SIG-M5 (cell line): ENCODE measurements at places on chromosomes 16 and 17.
A peak's percentile ranks its signal among the peaks of the same experiment; 100 is the strongest.

- no peak for DNase-seq
Measured at GRCh38 chr17:58079300-58080033, 3.8 kb upstream of the DYNLL2 start.

DNA sequence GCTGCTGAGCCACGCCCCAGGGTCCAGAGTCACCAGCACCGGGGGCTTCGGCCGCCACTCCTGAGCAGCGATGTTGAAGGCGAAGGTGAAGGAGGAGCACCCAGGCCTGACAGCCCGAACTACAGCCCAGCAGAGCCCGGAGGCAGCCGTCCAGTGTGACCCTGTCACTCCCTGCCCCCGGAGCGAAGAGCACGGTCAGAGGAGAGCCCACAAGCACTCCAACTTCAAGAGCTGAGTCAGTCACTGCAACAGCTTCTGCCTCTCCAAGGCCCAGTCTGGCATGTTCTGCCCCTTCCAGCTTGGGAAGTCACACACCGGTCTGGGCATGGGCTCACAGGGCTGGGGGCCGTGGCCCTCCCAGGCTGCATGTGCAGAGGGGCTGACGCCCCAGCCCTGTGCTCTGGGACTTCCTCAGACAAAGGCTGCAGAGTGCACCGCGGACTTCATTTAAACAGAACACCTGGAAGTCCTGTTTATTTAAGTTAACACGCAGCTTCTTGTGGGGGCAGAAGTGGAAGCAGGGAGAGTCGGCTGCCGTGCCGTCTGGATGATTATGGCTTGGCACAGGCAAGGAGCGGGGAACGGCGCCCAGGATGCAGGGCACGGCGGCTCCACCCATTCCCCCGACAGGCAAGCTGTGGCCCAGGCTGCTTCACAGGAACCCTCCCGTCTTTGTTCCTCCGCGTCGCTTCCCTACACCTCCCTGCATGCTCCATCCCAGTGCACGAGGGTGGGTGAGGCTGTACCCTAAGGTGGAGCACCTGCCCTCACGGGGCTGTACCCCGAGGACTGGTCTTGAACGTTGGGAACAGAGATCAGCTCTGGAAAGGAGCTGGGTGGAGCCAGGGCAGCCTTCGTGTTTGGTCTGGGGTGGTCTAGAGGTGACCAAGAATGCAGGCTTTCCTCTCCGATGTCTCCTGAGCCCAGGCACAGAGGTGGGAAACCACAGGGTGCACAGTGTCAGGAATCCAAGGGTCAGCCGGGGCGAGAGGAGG, 68.9 kb upstream of the METRNL start:
- no peak for DNase-seq

DNA sequence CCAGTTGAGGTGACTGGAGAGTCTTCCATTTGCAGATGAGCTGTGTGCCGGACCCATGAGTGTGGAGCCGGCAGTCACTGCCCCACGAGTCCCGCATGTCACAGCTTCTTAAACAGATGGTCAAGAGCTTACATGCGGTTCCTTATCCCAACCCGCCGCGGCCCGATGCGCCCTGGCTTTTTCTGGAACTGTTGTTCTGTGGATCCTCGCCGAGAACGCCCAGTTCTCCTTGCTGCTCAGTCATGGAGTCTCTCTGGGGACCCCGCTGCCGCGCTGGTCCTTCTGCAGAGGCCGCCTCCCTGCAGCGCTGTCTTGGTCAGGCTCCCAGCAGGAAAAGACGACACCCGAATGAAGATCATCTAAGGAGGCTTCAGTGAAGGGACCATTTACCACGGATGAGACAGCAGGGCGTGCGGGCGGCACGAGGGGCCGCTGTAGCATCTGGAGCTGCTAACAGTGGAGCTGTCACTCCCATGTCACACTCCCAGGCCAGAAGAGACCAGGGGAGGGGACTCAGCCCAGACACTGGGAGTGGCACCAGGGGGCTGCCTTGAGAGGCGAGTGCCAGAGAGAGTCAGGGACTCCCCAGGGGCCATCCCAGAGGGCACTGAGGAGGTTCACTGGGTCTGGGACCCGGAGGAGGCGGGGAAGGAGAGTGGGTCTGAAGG, 10.8 kb upstream of the LGALS3BP start:
- no peak for DNase-seq

DNA sequence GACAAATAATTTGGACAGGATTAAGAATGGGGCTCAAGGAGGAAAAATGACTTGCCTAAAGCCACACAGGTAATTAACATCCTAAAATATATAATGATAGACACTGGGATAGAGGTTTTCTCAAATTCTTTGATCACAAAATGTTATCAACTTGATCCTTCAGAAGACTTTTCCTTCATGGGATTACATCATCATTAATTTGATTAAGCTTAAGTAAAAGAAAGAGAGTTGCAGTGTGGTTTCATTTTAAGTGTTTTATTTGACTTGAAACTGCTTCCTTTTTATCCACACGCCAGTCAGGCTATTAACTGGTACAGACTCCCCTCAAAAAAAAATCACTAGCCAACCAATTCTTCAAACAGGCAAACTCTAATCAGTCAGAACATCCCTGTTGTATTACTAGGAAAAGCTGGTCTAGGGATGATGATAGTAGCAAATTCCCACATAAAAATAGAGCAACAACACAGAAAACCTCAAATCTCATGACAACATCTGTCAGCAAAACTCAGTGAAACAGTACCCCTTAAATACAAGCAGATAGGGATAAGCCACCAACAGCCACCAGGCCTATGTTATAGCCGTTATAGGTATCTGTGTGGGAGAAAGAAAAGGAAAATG, 32.5 kb downstream of the AKAP10 start:
- no peak for DNase-seq

DNA sequence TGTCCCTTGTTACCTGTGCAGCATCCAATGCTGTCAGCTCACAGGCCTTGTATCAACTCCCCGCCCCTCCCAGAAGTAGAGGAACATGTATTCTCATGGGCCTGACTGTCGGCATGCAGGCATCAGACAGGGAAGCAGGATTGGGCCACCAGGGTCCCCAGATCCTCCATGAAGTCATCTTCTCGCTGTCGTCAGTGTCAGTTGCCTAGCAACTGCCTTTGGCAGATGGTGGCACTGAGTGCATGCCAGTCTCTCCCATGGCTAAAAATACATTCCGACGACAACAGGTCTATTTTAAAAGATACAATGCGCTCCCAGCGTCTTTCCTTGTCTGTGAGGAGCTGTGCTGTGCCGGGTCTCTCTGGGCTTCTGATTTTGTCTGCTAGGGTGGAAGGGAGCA, 36.8 kb upstream of the CES5A start:
- DNase-seq: no peak

DNA sequence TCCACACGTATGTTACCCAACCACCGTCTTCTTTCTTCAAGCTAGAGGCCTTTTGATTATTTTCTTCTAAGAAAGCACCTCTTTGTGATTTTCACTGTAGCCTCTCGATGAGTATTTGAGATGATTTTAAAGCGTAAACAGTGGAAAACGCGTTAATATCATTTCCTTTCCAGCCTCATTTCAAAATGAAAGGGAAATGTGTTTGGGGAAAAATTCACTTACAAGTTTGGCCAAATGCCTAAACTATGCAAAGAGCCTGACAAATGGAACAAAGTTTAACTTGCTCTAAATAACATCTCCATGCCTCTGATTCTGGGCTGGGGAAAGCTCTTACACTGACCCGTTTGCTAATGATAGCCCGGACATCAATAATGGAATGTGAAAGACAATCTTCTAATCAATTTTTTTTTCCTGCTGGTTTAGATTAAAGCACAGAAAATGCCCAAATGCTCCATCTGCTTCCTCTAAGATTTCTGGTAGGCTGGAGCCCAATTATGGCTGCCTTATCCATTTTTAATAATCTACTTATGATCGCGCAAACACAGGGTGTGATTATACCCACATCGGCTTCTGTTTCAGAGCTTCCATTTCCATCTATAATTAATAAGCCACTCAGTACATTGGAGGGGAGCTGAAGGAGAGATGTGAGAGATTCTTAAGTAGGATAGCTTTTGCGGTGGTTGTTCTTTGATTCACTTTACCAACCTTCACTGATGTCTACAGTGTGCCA, 43.5 kb downstream of the HS3ST2 start:
- no peak for DNase-seq

DNA sequence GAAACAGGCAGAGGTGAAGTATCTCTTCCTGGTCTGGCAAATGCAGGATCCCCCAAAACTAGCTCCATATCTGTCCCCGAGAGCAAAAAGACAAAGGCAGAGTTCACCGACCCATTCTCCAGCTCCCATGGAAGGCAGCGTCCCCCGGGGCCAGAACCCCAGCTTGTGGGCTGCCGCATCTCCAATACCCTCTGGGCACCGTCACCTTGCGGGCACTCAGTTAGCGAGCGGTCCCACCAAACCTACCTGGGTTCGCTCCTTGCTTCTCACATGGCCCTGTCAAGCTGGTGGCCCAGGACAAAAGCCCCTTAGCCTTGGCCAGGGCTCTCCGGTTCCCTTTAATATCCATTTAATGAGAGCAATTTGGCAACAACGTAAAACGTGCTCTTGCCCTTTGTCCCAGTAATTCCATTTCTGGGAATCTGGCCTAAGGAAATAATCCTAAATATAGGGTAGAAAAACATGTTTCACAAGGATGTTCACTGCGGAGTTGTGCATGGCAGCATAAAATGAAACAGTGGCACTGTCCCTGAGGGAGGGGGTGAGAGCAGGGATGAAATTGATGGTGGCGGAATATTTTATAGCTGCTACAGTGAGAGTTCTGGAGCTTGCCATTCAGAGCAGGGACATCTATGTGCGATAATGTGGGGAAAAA, 157.1 kb downstream of the CMIP start:
- DNase-seq: no peak

DNA sequence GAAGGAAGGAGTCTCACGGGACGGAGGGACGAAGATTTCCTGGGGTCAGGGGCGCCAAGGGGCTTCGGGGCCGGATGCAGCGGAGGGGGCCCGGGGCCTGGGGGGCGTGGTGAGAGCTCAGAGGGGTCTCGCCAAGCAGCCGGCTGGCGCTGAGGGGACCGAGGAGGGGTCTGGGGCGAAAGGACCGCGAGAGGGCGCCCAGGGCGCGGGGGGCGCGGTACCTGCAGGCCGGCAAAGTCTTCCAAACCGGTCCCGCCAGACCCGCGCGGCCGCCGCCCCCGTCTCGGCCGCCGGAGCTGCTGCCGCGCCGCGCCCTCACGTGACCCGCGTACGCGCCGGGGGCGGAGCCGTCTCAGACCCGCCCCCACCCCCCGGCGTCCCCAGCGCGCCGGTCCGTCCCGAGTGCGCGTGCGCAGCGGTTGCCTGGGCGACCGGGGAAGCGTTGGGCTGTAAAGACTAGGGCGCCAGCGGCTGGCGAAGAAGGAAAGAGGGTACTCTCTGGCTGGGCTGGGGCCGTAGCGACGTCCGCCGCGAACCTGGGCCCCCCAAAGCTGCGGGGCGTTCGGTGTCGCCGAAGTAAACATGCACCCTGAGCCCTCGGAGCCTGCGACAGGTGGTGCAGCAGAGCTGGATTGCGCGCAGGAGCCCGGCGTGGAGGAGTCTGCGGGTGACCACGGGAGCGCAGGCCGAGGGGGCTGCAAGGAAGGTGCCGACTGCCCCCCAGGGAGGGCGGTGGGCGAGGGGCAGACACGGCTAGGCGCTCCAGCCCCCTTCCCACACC, at the start of the genes DNAAF1 and HSDL1:
Gene DNAAF1, plus strand, starts transcription at position 450 of the 781 bp plus-strand sequence. Its CDS starts 133 bp downstream, at position 583.
Gene HSDL1, minus strand, starts transcription at position 319 of the 781 bp plus-strand sequence. CDS start 13,856 bp downstream, outside the sequence.
- no peak for DNase-seq

- DNase-seq: no peak
Measured at GRCh38 chr17:44575403-44575802, 18.1 kb downstream of the FZD2 start.

DNA sequence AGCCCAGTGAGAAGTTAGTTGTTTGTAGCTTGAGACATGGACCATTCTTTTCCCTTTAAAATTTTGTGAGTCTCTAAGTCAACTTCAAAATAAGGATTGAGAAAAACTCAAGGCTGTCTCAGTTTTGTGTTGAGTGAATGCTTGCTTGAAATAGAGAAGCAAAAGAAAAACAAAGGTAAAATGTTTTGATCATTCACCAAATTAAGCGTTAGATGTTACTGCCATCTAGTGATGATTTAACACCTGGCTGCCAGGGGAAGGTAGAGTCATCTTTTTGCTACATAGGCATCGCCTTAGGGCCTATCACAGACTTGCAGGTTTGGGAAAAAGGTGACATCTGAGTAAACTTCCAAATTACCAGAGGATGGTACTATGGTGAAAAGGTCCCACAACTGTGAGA, 74.4 kb downstream of the PCTP start:
- DNase-seq: no peak

DNA sequence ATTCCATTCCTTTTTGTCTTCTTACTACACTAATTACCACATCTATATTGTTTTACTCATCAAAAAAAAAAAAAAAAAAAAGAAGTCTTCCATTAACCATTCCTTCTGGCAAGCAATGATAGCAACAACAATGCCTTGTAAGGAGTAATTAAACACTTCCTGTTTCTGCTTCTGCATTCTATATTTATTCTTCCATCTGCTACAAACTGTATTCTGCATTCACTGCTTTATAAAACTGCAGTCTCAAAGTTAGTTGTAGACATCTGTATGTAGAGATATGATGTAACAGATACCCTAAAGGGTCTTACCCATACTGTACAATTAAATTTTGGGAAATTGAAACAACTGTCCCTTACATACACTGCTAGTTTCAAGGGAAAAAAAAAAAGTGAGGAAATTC, 28.7 kb upstream of the ABCA6 start:
- DNase-seq: peak; percentile 43

- no peak for DNase-seq
Measured at GRCh38 chr17:63540590-63540989, 9.7 kb upstream of the DCAF7 start.
